ENCODE measurements at places on chromosomes 4 and X.

DNA sequence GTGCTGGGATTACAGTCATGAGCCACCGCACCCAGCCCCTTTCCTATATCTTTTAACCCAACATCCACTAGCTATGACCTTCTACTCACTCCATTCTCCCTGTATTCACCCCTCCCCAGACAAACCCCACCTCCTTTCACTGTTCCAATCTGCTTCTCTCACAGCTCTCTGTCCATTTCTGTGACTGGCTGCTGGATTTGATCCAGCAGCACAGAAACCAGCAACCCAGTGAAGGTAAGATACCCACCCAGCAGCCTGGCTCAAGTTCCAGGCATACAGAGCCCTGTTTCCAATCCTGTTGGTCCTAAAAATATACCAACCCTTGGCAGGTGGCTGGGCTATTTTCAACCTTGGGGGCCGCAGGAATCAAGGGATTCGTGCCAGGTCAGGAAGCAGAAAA, 56.9 kb upstream of the SMIM10 start:
- peak; percentile 28 for DNase-seq

GRCh38 chr4:150799207-150799606, 215.9 kb downstream of the LRBA start:
- no peak for DNase-seq

DNA sequence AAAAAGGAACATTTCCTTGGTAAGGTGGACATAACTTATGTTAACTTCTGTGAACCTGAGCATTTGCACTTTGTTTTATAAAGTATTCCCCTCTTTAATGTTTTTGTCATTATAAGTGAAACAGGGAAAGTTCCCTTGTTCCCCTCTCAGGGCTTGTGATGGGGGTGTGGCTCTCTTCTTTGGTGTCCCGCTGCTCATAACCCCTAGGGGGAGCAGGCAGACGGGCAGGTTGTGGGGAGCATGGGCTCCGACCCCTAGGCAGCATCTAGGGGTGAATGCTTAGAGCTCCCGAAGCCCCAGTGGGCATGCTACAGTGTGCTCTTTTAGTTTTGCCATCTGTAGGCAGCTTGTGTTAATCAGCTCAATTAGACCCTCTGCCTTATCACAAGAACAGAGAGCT, 200.4 kb downstream of the DACH2 start:
- no peak for DNase-seq

GRCh38 chr4:6474705-6475457, 2.5 kb upstream of the PPP2R2C start:
- DNase-seq: no peak

DNA sequence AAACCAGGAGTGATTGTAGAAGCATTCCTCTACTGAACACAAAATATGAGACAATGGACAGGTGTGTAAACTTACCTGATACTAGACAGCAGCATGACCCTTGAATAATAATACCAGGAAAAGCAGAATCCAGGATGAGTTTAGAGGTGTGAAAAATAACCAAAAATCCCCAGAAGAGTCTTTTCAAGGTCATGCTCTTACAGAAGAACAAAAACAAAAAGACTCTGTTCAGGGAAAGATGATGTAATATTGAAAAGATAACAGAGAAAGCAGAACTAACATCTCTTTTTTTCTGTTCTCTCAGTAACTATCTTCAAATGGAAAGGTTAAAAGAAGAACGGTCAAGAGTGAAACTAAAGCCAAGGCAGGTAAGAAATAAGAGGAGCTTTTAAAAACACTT, 14.0 kb upstream of the ARHGAP10 start:
- no peak for DNase-seq

GRCh38 chr4:178811356-178811755, 1369.1 kb upstream of the AGA start:
- DNase-seq: no peak

DNA sequence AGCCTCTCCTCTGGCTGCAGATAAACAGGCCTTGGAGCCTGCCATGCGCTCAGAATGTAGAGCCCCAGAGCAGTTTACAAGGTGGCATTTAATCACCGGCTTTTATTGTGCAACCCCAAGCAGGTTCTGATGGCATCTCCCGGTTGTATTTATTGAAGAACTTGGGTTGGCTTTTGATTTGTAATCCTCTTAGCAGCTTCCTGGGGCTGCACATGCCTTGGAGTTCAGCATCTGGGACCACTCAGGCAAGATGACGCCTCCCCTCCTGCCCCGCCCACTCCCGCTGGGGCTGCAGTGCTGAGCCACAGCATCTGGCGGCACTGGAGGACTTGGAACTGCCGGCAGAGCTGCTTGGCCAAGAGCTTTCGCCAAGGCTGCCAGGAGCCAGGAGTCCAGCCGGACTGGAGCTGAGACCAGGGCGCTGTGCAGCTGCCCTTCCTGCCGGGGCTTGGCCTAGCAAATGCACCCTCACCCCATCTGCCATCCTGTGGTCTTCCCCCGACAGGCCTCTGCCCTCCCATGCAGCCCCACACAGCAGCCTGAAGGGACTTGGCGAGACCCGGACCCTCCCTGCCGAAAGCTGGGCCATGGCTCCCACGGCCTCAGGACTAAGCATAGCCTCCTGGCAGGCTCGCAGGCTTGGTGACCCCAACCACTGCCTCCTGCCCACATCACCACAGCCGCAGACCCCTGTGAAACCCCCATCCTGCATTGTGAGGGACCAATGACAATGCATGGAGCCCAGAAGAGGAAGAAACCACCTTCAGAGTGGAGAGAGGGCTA, 5.4 kb downstream of the HTRA3 start:
- peak; percentile 90 for DNase-seq

DNA sequence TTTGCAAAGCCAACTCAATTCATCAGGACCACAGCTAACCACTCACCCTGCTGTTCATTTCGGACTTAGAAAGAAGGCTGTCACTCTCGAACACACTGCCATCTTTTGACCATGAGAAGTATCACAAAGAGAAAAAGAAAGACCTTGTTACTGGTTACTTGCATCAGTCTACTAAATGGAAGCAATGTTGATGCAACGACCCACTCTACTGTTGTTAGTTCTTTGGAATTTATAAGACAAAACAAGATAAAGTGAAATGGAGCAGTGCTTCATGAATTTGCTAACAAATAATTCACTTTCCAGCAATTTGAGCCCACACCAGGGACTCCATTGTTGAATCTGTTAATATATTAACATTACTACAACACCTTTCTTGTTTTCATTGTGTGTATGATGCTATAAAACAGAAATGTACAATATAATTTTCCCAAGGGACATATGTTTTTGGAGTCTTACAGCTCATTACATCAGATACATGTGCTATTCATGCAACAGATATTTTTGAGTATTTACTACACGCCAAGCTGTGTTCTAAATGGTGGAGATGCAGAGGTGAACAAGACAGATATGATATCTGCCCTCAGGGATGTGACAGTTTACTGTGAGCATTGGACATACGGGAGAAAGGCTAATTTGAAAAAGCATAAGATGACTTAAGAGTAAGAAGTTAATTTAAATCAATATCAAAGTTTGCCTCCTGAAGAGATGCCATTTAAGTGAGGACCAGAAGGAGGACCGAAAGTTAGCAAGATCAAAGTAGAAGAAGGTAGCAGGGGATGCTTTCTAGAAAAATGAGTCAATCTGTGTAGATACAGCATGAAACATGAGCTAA, 87.2 kb downstream of the AREG start:
- DNase-seq: no peak

GRCh38 chr4:88240297-88240714, 44.1 kb downstream of the PPM1K start:
- DNase-seq: peak; percentile 72

GRCh38 chrX:86809651-86810050, 661.4 kb downstream of the DACH2 start:
- no peak for DNase-seq

DNA sequence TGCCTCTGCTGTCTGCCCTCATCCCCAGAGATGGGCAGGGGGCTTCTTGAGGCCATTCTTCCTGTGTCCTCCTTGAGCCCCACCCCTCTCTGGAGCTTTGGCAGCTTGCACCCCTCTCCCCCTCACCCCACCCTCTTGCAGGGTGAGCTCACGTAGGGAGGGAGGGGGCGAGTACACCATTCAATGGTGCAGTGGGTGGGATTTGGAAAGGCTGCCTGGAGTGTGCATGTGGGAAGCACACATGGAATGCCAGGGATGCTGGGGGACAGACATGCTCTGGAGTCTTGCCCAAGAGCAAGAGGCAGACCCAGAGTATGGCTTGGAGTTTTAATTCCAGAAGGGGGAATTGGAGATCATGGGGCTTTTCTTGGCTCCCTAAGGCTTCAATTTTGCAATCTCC, 5.6 kb downstream of the PAK3 start:
- no peak for DNase-seq

- no peak for DNase-seq
Measured at GRCh38 chr4:167321299-167321698, 87.0 kb upstream of the SPOCK3 start.

DNA sequence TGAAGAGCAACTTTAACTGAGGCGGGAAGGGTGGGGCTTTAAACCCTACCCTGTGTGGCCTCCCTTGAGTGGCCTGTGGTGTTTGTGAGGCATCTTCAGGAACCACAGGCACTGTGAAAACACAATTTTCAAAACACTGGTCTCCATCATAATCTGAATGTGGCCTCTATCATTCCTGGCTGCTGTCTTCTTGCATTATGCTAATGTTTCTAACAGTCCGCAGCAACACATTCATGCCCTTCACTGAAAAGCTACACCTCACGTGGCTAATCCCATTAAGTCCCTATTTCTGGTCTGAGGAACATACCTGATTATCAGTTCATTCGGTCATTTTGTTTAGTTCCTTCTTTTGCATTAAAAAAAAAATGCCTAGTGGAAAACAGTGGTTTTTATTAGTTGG, 94.6 kb downstream of the F11 start:
- no peak for DNase-seq

GRCh38 chrX:30913492-30913891, 24.4 kb upstream of the TAB3 start:
- no peak for DNase-seq

All from left ventricle myocardium inferior (tissue), 1 donor.